Lung (tissue), 17 donors: ENCODE measurements at places on chromosomes 7 and 10. TPM values are rescaled to one million over a fixed set of nuclear protein-coding genes. Genes with fewer than 3 reads are reported as not detected.

The LFNG gene
- total RNA-seq: 11.5 TPM

The CRTAC1 gene
- 55.1 TPM for total RNA-seq

The CUTC gene
- total RNA-seq: 13.0 TPM

The ARHGAP19 gene
- 20.4 TPM for total RNA-seq

- DNase-seq: no peak
These were observed 74.2 kb downstream of the DNAJB6 start for GRCh38 chr7:157410831-157411556.

GRCh38 chr10:91242940-91243339 lies 22.5 kb downstream of the PCGF5 start:
- DNase-seq: no peak

- no peak for DNase-seq
These were observed 336.4 kb upstream of the HGF start for GRCh38 chr7:82106201-82106600.

- no peak for DNase-seq
These were observed 1104.6 kb downstream of the SORCS3 start for GRCh38 chr10:105745596-105746148.
